ENCODE measurements at places on chromosomes 12 and 14.

GRCh38 chr12:64072916-64073575, 149.1 kb downstream of the KICS2 start:
- DNase-seq, result no peak

DNA sequence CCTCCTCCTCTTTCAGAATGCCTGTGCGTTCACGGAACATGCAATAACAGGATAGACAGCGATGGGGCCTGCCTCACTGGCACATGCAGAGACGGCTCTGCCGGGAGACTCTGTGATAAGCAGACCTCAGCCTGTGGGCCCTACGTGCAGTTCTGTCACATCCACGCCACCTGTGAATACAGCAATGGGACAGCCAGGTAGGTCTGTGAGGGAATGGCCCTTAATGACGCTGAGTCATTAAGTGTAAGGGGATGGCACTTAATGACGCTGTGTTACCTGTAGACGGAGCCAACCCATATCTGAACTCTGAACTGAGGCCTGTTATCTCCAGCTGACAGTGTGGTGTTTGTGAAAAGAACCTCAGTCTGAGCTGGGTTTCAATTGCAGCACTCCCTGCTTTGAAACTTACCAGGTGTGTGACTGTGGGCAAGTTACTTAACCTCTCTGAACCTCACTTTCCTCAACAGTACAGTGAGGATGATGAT, 86.9 kb downstream of the STAB2 start:
- DNase-seq, result no peak

- no peak for DNase-seq
These were observed 661 bp downstream of the DENR start for GRCh38 chr12:122753319-122753650.

GRCh38 chr14:22667881-22668280, 23.7 kb upstream of the OR6J1 start:
- DNase-seq, result no peak

DNA sequence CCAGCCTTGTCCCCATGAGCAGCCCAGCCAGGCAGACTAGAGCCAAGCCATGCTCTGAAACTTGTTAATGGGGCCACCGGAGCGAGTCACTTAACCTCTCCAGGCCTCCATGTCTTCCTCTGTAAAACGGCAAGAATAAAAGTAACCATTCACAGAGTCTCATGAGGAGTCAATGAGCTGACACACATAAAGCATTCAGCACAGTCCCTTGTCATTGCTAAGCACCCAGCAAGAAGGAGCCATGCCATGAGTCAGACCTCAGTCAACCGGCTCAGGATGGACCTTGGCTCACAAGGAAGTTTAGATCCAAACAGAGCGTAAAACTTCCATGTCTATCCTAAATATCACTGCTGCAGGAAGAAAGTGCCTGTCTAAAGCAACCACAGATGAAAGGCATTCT, 10.6 kb downstream of the FICD start:
- no peak for DNase-seq

DNA sequence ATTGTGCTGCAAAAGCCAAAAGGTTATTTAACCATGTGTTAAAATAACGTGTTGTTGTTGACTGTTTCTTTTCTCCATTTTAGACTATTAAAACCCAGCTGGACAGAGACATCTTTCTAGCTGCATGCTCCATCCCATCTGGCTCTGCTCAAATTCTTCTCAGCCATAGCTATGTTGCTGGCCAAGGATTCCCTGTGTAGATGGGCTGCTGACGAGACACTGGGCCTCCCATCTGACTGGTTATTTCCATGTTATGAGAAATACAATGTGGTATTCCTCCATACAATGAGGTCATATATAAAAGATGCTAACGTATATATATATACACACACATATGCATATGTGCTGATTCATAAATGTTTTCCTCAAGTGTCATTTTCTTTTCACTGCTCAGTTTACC, 30.1 kb downstream of the MED13L start:
- peak; percentile 71 for DNase-seq

DNA sequence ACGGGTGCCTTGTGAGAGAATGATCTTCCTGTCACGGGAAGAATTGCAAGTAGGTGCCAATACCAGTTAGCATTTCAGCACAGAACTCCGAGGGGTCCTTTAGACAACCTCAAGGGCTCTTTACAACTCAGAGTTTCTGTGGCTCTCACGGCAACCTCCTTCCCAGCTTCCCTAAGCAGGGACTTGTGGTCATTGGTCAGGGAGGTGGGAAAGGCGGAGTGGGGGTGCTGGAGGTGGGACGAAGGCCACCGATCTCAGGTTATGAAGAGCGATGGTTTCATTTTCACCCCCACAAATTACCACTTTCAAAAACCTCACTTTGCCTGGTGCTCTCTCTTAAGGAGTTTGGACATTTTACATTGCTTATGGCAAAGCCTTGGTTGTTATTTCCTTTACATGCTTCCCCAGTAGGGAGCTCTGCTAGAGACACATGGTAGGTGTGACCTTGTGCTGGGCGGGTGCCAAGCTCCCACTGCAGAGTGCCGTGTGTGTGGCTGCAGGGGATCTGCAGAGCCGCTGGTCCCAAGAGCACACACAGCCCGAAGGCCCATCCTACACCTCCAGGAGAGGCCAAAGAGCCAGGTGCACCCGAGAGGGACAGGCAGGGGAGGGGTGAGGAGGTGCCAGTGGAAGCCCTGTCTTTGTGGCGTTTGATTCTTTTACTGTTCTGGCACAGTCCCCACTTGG, 21.4 kb downstream of the BCL2L14 start:
- DNase-seq, result peak; percentile 53

DNA sequence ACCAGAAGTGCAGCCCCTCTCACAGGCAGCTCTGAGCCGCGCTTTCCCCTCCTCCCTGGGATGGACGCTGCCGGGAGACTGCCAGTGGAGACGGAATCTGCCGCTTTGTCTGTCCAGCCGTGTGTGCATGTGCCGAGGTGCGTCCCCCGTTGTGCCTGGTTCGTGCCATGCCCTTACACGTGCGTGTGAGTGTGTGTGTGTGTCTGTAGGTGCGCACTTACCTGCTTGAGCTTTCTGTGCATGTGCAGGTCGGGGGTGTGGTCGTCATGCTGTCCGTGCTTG, 12.3 kb upstream of the TAMALIN start:
- DNase-seq, result no peak

DNA sequence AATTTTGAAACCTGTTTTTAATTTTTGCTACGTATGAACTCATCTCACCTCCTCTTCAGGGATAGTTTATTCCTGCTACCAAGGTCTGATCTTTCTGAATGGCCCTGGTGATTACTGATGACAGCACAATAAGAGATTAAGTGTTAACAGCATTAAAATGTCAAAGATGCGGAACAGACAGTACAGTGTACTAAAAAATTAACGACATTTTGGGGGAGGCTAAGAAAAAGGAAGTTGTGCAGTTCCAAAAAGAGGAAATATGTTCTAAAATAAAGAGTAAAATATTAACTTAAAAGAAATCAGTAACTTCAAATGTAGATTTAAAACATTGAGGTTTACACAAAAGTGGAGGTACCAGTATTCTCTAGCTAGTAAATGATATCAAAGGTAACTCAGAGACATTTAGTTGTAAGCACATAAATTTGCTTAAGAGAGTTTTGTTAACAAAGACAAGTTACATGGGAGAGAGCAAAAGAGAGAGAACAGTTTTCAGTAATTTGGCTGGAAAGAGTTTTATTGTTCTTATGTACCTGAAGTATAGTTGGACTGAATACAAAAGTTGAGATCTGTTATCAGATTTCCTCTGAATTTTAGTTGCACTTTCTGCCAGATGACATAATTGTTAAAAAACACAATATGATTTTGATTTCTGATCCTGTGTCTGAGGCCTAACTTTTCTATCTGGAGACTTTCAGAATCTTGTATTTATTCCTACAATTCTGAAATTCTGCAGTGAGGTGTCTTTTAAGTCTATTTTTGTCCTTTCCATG, 4.2 kb upstream of the CLECL1 start:
- DNase-seq, result no peak

DNA sequence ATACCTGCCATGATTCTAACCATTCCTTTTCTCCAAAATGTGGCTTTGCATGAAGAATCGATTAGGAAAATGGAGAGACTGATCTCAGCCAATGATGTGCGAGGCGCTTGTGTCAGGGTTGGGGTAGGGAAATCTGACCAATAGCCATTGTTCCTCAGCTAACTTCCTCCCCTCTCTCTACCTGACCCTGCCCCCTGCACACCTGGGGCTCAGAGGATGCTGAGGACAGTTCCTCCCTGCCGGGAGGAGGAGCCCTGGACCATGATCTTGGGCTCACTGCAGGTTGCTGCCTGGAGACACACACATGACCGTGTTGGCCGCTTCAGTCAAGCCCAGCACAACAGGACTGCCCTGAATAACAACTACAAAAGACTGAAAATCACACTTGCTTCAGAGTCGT, 119.8 kb upstream of the SFSWAP start:
- DNase-seq, result no peak

GRCh38 chr14:83047059-83047830, 1513.6 kb upstream of the SEL1L start:
- no peak for DNase-seq

DNA sequence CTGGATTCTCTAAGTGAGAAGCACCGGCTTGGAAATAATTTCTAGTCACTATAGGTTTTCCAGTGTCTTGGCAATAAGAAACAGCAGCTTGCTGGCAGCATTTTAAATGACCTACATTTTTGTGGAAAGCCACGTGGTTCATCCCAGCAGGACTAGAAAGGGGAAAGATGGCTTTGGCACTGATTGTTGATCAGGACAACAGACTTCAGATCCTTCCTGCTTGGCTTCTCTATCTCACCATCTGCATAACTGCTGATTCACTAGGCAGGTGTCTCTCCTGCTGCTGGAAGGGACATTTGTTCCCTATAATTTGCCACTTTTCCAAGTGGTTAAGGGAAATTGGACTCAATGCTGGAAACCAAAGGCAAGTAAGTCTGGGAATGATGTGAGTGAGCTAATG, 131.0 kb downstream of the TTC8 start:
- peak; percentile 98 for DNase-seq

GRCh38 chr14:76500480-76500879, 124.5 kb downstream of the ESRRB start:
- no peak for DNase-seq

DNA sequence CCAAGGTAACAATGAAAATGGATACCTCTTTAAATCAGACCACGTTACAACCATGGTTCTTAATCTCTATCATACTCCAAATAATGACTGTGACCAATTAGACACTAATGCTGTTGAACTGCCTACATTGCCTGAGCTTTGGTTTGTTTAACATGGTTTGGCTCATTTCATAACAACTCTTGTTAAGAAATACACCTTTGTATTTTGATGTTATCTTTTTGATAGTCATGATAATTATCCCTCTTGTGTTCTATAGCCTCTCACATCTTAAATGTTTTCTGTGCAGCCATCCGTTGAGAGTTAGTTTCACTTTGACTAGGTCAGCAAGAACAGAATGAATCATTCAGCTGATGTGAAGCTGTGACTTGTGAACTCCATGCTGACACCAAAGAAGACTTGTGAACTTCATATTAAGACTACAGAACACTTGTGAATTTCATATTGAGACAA, 75.5 kb upstream of the RERGL start:
- DNase-seq, result no peak

DNA sequence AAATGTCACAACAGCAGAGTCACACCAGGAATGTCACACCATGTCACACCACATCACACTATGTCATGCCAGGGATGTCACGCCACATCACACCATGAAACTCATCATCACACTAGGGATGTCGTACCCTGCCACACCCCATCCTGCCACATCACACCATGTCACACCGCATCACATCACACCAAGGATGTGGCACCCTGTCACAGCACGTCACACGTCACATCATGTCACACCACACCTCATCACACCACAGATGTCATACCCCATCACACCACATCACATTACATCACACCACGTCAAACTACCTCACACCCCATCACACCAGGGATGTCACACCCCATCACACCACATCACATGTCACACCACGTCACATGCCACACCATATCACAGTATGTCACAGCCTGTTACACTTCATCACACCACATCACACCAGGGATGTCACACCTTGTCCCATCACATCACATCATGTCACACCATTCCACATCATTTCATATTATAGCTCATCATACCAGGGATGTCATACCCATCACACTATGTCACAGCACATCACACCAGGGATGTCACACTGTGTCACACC, 90.9 kb downstream of the TMEM121 start:
- DNase-seq, result no peak

DNA sequence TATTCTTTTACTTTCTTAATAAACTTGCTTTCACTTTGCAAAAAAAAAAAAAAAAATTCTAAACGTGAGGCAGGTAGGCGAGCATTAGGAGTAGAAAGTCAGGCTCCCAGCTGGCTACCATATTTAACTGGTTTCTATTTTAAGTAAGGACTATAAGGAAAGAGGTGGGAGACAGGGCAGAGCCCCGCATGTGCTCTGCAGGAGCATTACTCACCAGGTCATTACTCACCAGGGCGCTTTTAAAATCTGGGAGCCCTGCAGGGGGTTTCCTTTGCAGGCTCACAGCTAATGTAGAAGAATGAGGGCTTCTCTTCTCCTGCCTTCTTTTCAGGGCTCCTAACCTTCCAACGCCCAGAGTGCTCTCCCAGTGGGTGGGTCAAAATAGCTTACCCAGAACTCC, 14.0 kb upstream of the DPF3 start:
- DNase-seq, result no peak

DNA sequence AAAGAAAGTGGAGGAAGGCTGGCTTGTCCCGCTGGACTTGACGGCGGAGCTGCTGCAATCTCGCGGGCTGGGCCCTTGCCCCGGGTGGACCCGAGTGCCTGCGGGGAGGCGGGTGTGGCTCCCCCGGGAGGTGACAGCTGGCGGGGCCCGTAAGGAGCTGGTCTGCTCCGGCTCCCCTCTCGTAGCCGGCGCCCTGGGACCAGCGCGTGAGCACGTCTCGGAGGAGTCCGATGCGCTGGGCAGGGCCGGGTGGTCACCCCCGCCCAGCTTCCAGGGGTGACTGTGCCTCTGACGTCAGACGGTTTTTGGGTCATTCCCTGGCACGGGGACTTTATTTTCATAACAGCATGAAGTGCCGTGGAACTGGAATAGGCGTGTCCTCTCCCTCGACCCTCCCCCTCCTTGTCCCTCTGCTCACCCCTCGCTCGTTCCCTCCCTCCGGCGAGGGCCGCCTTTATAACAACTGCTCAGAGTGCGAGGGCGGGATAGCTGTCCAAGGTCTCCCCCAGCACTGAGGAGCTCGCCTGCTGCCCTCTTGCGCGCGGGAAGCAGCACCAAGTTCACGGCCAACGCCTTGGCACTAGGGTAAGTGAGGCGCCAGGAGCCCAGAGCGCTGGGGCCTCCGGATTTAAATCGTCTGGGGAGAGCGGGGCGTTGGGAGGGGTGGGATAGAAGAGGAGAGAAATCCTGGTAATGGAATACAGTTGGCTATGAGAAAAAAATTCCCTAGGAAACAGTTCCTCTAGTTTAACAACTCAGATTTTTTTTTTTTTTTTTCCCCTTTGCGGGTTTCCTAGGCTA, at the start of gene GPRC5A:
Gene GPRC5A, plus strand, starts transcription at position 483 of the 801 bp plus-strand sequence. CDS start 16,688 bp downstream, outside the sequence.
- DNase-seq, result peak; percentile 10

DNA sequence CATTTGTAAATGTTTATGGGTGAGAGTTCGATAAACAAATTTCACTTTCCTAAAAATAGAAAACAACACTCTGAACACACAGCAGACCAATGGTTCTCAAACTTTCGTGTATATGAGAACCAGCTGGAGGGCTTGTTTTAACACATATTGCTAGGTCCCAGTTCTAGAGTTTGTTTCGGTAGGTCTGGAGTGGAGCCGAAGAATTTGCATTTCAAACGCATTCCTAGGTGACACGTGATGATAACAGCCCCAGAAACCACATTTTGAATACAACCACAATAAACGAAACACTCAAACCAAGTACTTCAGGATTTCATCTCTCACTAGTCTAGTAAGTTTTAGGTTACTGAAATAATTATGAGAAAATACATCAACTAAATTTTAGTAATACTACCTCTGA, 17.1 kb downstream of the SEC23A start:
- DNase-seq, result no peak

- no peak for DNase-seq
These were observed 1.4 kb downstream of the KTN1 start for GRCh38 chr14:55581342-55581771.

All from NCI-H446 treated with DMSO at 0.1 percent for 48 hours (cell line).